ENCODE measurements at places on chromosomes 1 and 21.

DNA sequence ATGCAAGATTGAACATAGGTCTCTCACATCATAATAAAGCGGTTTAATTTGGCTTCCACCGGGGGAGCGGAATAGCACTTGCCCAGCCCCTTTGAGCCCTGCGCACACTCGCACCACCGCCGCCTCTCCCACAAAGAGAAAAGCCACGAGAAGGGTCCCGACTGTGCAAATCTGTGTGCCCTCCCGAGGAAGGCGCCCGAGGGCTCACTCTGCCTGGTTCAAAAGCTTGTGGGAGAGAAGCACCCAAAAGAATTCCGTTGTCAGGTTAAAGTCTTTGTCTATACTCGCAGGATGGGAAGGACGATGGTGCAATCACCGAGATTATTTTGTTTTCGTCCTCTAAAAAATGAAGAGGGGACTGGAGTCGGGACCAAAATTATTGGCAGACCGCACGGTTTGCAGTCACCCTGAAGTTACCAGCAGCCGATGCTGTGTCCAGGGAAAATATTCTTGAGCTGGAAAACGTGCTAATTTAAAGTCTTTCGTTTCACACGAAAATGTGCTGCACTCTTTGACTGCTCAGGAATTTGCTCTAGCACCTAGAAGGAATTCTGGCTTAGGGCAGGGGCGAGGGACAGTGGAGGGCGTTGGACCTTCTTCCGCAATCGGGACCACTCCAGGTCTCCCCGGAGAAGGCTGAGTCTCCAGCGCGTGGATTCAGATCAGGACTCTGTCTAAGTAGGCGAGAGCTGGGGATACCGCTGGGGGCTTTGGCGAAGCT, 6.6 kb upstream of the SIM2 start:
- DNase-seq = no peak

GRCh38 chr21:46150073-46150472, 5.3 kb downstream of the FTCD start:
- DNase-seq = no peak

DNA sequence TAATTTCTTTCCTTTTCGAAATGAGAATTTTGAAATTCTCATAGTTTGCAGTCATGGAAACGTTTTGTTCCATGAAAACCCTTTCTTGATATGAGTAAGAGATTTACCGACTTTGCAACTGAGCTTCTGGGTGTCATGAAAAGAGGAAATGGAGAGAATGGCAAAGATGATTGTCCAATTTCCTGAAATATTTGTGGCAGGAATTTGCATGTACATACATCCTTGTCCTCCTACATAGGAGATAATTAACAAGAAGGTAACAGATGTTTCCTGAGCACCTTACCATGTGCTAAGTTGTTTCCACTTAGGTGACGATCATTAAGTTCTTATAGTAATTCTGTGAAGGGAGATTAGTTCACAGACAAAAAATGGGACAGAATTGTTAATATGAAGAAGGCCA, 170.7 kb downstream of the NEGR1 start:
- no peak for DNase-seq

- no peak for DNase-seq
These were observed 91.8 kb downstream of the FOXD2 start for GRCh38 chr1:47529520-47530098.

DNA sequence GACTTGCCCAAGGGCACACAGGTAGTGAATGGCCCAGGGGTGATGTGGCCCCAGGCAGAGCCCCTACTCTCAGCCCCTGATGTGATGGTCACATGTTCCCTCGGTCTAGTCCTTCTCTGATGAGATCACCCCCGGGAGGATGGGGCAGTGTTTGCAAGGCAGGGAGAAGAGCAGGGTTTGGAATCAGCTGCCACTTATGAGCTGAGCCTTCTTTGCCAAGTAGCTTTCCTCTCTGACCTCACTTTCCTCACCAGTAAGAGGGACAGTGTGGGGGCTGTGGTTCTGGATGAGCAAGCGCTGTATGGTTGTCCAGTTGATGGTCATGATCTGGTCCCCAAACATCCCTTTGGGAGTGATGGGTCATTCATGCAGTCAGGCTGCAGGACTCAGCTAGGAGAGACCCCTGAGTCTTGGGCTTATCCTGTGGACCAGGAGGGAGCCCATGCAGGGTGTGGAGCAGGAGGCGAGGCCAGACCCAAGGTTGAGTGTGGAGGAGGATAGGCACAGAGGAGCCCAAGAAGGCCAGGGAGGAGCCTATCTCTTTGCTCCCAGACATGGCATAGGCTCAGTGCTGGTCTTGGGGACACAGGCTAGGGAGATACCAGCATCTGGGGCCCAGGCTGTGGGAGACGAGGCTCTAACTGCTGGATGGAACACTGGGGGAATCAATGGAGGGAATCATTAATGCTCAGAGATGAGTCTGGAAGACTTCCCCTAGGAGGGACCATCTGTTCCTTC, 15.9 kb upstream of the PEAR1 start:
- DNase-seq = no peak

GRCh38 chr21:34544032-34544496, 32.1 kb upstream of the KCNE1 start:
- DNase-seq = no peak

- no peak for DNase-seq
These were observed 394.1 kb downstream of the RRAGC start for GRCh38 chr1:38465460-38465859.

DNA sequence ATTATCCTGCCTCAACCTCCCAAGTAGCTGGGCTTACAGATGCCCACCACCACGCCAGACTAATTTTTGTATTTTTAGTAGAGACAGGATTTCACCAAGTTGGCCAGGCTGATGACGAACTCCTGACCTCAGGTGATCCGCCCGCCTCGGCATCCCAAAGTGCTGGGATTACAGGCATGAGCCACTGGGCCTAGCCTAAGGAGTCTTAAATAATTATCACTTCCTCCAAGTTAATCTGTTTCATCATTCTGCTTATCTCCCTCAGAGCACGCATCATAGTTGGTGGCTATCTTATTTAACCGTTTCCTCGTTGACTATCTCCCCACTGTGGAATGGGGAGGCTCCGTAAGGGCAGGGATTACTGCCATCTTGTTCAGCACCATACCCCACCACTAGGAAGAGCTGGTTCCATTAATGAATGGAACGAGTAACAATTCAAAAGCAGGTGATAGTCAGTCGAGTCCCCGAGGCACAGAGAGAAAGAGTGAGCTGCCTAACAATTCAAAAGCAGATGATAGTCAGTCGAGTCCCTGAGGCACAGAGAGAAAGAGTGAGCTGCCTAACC, 52.7 kb downstream of the GLUL start:
- no peak for DNase-seq

DNA sequence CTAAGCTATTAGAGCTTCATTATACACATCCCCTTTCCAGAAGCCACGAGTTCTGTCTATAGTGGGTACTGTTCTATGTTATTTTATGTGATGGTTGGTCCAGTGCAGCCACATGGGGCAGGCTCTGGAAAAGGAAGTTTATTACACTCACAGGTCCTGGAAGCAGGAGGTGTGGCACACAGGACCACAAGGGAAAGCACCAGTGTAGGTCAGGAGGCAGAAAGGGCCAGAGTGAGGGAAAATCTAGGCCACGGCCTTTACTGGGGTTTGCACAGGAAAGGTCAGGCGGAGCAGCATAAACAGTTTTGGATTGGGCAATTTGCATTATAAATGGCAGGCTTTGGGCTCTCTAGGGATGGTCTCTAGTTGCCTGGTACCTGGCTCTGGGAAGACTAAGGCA, 21.8 kb upstream of the CNIH3 start:
- DNase-seq = no peak

GRCh38 chr1:64038965-64039364, 164.5 kb upstream of the UBE2U start:
- no peak for DNase-seq

- no peak for DNase-seq
These were observed 21.9 kb downstream of the LRRC8D start for GRCh38 chr1:89842567-89843272.

DNA sequence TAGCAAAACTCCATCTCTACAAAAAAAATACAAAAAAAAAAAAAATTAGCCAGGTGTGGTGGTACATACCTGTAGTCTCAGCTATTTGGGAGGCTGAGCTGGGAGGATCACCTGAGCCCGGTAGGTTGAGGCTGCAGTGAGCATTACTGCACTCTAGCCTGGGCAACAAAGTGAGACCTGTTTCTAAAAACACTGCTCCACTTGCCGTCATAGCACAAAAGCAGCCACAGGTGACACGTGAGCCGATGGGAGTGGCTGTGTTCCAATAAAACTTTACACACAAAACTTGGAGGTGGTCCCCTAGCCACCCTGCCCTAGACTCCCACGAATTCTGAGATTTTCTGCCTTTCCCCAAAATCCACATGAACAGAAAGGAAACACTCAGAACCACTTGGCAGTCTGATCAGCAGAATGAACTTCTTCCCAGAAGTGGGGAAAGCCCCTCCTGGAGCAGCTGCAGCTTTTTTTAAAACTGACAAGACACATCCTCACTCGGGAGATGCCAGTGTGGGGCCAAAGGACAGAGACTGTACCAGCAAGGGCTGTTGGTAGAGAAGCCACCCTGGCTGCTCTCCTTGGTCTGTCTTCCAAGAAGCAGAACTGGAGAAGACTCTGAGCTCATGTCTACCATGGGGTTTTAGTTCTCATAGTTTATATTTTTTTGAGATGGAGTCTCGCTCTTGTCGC, 23.3 kb downstream of the PLEKHM2 start:
- no peak for DNase-seq

DNA sequence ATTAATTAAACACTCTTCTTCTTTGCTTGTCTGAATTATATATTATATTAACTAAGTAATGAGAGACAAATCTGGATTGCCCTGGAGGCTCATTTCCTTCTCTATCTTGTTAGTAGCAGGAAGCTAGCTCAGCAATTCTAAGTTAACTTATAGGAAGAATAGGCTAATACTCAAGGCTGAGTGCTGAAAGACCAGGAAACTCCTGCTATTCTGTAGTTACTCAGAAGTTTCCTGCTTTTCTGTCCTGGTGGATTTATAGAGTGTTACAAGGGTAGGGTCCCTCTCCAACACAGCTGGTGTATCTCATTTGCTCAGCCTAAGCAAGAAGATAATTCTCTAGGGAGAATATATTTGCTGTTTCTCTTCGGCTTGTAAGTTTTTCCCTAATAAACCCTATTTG, 29.2 kb downstream of the HSPA13 start:
- DNase-seq = no peak

DNA sequence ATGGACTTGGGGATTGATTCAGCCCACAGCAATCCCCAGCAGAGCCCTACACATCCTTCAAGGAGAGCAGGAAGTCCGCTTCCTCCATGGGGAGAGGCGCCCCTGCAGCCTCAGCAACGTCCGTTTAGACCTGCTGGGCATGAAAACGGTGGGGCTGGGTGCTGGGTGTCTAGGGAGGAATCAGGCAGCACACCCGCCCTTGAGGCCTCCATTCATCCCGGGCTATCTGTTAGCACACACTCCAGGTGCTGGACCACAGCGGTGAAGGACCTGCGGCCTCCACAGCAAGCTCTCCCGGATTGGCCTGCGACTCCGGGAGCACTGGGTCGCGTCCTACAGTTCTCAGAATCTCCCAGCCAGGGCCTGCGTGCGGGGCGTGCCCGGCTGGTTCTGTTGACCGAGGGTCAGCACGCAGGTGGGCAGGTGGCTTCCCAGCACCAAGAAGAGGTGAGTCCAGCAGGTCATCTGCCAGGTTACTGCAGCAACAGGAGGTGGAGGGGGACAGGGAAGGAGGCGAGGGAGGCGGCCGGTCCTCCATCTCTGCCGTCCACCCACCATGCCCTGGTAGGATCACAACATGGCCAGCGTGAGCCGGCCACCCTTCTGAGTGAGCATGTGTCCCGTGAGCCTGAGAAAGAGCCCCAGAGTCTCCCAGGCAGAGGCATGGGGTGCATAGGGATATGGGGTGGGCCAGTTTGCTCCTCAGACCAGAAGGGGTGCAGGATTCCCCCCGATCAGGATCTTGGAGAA, 96.6 kb downstream of the RIPK4 start:
- DNase-seq = no peak

GRCh38 chr1:110787328-110788071, 85.4 kb upstream of the CD53 start:
- DNase-seq = no peak

DNA sequence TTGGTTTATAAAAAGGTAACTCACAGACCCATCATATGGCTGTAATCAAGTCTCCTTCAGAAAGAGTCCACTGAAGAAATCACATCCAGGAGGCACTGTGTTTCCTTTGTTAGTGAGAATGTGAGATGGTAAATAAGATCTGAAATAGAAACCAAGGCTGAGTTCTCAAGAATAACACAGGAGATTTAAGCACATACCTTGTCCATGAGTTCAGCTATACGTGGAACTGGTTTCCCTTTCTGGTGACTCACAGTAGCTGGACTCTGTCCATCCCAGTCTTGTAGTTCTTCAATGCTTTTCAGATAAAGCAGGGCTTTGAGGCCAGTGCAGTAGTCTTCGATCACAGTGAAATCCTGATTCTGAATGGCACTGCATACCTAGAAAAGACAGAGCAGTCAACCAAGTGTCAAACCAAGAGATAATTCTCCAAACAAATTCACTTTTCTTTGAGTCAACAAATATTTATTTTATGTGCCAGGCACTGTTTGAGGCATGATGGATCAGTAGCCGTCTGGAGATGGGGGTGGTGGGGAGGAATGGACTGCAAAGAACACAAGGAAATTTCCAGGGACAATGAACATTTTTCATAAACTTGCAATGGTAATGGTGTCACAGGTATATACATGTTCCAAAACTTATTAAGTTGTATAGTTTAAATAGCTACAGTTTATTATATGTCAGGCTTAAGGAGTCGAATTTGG, 471.4 kb downstream of the PTBP2 start:
- DNase-seq = no peak

DNA sequence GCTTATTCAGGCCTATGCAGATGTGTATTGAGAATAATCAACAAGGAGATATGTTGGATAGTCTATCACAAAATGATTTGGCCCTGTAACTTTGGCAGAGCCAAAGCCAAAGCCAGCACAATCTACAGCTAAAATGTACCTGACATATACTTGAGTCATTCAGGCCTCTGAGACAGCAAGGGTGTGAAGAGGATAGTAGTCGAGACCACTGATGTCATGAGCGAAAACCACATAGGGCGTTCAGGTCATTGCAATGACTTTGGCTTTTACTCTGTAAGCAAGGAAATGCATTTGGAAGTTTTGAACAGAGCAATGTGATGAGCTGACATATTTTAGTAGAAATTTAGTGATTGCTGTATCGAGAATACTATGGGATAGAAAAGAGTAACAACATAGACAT, 579.6 kb downstream of the AMY1C start:
- no peak for DNase-seq

DNA sequence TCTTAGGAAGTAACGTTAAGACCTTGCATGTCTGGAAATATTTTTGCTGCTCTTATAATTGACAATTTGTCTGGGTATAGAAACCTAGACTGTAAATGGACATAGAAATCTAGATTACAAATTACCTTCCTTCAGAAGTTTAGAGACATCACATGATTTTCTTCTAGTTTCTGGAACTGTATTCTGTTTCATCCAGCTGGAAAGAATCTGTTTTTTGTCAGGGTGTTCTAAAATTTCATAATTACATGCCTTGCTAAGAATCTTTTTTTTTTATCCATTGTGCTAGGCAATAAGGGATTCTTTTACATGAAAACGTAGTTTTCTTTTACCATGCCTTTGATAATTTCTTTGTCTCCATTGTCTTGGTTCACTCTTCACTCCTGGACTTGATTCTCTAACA, 20.7 kb upstream of the S100A7 start:
- no peak for DNase-seq

GRCh38 chr1:11960715-11961114, 19.5 kb upstream of the MFN2 start:
- DNase-seq = no peak
